ENCODE measurements at places on chromosomes 1 and 21. TPM values are rescaled to one million over a fixed set of nuclear protein-coding genes. Genes with fewer than 3 reads are reported as not detected.

- DNase-seq: no peak
Measured at GRCh38 chr21:43981871-43982210, 30.3 kb upstream of the TRAPPC10 start.

- DNase-seq: no peak
Measured at GRCh38 chr1:47505267-47505666, 67.4 kb downstream of the FOXD2 start.

DNA sequence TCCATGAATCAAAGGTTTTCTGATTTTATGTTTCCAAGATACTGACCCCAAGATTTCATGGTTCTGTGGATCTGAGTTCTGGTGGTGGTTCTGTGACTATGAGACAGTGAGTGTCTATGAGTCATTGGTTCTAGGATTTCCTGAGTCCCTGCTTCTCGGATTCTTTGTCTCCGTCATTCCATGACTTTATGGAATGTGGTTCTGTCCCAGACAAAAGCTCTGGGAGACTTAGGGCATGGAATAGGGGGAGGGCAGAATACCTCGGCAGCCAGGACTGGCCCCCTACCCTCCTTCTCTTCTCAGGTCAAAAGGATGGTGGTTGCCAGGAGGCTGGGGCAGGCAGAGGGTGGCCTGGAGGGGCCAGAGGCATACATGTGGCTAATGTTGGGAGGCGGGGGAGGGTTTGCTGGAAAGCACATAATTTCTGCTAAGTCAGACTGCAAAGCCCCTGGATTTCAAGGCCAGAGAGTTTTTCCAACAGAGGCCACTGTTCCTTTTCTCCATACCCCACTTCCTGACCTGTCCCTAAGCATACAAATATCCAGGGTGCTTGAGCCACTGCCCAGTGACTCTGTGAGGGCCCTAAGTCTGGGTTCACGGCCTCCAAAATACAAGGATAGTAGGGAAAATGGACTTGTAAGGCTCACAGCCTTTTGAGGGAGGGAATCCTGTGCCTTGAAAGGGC, 17.2 kb downstream of the CDCP2 start:
- no peak for DNase-seq

DNA sequence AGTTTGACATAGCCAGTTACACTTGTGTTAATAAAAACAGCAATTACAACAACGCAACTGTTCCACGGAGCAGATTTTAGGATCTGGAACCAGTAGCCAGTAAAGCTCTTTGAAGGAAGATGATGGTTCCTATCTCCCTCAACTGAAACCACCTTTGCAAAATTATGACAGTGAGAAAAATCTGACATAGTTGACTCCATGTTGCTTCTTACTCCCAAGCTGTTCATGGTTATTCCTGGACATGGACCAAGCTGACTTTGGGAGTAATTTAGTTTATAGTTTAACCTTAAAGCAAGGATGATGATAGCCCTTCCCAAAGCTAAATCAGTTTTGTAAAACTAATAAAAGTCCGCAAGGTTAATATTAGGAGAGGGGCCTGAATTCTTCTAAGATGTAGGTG, 518.0 kb upstream of the ZP4 start:
- DNase-seq: no peak

GRCh38 chr1:28804071-28804470, 7.9 kb upstream of the OPRD1 start:
- no peak for DNase-seq

DNA sequence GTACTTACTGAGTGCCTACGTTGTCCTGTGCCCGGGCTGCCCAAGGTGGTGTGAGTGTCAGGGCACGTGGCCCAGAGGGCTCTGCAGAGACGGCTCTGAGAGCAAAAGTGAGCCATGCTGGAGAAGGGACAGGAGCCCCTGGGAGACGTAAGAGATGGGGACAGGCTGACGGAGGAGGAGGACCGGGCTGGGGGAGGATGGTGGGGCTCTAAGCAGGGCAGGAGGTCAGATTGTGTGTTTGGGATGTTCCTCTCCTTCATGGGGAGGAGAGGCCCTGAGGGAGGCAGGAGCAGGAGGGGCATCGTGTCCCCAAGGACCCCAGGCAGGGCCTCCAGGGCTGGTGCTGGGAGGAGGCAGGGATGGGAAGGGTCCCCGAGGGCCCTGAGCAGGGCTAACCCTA, 158.9 kb downstream of the PCBP3 start:
- DNase-seq: no peak

GRCh38 chr1:228339766-228340685, 66.6 kb downstream of the TRIM11 start:
- no peak for DNase-seq

- no peak for DNase-seq
Measured at GRCh38 chr1:203342192-203342940, 8.6 kb downstream of the FMOD start.

GRCh38 chr1:202235856-202236837, 42.5 kb downstream of the LGR6 start:
- no peak for DNase-seq

DNA sequence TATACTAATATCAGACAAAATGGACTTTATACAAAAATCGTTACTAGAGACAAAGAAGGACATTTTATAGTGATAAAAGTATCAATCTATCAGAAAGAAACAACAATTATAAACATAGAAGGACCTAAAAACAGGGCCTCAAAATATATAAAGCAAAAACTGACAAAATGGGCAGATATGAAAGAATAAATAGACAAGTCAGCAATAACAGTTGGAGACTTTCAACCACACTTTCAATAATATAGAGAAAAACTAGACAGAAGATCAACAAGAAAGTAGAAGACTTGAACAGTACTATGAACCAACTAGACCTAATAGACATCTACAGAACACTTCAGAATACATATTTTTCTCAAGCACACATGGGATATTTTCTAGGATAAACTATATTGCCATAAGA, 52.4 kb downstream of the MIS18A start:
- no peak for DNase-seq

GRCh38 chr21:38263493-38263892, 6.7 kb downstream of the KCNJ15 start:
- DNase-seq: no peak

DNA sequence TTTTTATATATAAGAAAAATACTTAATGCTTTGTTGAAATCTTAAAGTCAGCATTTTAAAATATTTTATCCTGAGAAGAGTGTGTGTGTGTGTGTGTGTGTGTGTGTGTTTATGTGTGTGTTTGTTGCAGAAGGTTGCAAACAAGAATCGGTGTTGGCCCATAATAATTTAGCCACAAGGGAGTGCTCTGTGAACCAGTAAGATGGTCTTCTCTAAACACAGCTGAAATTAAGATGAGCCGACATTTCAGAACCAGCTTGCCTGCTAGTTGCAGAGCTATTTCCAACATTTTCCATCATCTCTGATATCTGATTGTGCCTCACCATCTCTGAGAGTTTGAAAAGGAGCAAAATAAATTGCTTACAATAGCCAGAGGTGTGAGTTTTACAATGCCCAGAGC, 158.8 kb upstream of the SGIP1 start:
- DNase-seq: no peak

- no peak for DNase-seq
Measured at GRCh38 chr21:46025113-46025770, 43.7 kb downstream of the COL6A1 start.

DNA sequence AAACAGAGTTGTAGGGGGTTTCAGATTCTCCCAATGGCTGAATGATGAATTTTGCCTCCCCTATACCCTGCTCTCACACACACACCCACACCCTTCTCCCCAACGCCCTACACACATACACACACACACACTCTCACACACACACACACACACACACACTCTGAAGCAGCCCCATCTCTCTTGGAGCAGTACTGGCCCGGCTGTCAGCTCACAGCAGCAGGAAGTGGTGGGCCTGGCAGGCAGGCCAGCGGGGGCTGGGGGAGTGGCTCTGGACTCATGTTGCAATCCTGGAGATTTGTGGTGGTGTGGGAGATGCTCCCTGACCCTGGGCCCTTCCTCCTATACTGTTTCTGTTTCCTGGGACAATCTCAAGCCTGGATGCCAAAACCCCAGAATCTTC, 2.2 kb downstream of the IKBKE start:
- no peak for DNase-seq

GRCh38 chr1:193120604-193121166, 1.1 kb upstream of the CDC73 start:
- no peak for DNase-seq

- no peak for DNase-seq
Measured at GRCh38 chr1:115655916-115656315, 14.1 kb downstream of the VANGL1 start.

GRCh38 chr1:160777486-160778089, 18.4 kb upstream of the LY9 start:
- no peak for DNase-seq

DNA sequence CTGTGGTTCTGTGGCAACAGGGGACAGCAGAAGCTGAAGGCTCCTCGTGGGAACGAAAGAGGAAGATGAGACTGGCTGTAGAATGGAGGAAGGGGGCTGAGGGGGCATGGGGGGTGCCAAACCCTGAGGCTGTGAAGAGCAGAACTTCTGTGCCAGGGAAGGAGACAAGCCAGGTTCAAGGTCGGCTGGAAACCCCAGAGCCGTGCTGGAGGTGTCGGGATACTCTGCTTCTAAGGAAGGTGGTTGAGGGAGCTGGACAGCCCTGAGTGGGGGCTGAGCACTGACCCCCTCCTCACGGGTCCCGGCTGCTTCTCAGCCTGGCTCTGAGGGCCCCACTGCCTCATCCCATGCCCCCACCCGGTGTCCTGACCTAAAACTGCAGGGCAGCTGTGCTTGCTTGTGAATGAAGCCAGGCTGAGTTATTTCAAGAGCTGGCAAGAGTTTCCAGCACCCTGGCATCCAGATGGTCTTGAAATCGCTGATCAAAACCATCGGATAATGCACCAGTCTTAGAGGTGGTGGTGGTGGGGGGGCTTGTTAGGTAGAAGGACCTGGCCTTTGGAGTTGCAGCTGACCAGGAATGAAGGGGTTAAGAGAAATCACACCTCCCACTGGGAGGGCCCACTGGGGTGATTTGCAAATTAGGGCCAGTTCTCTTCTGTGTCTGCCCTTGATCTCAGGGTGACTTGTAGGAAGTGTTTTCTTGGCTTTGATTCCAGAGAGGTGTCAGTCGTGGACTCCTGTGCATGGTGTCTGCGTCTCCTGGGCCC, 218.9 kb upstream of the C1orf174 start:
- DNase-seq: no peak

GRCh38 chr1:169260478-169261151, 107.0 kb downstream of the NME7 start:
- DNase-seq: no peak

- no peak for DNase-seq
Measured at GRCh38 chr1:221839782-221840395, 98.0 kb upstream of the DUSP10 start.

DNA sequence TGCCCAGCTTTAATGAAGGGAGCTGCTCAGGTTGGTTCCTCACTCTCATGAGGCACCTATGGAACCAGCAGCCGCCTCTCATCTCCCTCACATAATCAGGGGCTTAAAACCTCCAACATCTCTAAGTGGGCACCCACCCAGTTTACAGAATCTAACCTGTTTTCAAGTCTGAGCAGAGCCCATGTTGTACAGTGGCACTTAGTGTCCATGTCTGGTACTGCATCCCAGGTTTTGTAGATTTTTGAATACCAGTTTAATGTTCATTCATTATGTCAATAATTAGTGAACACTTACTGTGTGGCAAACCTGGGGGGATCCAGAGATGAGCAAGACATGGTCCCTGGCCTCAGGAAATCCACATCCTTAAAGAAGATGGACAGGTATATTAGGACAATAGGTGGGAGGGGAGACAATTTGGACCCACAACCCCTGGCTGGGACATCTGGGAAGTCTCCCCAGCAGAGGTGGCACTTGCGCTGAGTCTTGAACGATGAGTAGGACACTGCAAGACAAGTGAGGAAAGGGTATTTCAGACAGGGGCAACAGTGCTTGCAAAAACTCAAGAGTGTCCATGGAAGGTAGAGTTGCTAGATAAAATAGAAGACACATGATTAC, 83.3 kb downstream of the LACTBL1 start:
- no peak for DNase-seq

GRCh38 chr1:39973503-39974135, 18.7 kb downstream of the MFSD2A start:
- DNase-seq: no peak

GRCh38 chr1:37147906-37148305, 113.6 kb upstream of the GRIK3 start:
- peak; percentile 34 for DNase-seq

DNA sequence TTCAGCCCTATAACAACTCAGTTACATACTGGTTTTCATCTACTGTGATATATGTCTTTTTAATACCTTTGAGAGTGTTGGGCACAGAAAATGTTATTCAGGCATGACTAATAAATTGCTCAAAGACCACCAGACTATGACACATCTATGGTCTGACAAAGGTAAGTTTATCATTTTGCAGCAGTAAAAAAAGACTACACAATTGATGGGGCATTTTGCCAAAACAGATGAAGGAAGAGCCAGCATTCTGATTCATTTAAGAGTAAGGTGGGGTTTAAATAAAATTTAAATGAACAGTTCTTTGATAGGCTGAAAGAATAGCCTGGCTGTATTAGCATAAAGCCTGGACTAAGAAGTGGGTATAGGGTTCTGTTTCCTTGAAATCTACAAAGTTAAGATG, 8.8 kb upstream of the RNPC3 start:
- DNase-seq: no peak

Gene TRAF3IP3
- 7.1 TPM for total RNA-seq

Gene C1QC
- 128 TPM for total RNA-seq

Gene DARS2
- 6.4 TPM for total RNA-seq

Gene PTPRC
- total RNA-seq: 33.4 TPM

Gene PTAFR
- total RNA-seq: 1.2 TPM

Gene ALX3
- total RNA-seq: not detected

Gene PRDM2
- 56.2 TPM for total RNA-seq

Gene RHOU
- 10.8 TPM for total RNA-seq

Gene SIM2
- total RNA-seq: not detected

Gene HOOK1
- total RNA-seq: 24.6 TPM
